ENCODE measurements at places on chromosomes 3 and 15.
A peak's percentile ranks its signal among the peaks of the same experiment; 100 is the strongest.

DNA sequence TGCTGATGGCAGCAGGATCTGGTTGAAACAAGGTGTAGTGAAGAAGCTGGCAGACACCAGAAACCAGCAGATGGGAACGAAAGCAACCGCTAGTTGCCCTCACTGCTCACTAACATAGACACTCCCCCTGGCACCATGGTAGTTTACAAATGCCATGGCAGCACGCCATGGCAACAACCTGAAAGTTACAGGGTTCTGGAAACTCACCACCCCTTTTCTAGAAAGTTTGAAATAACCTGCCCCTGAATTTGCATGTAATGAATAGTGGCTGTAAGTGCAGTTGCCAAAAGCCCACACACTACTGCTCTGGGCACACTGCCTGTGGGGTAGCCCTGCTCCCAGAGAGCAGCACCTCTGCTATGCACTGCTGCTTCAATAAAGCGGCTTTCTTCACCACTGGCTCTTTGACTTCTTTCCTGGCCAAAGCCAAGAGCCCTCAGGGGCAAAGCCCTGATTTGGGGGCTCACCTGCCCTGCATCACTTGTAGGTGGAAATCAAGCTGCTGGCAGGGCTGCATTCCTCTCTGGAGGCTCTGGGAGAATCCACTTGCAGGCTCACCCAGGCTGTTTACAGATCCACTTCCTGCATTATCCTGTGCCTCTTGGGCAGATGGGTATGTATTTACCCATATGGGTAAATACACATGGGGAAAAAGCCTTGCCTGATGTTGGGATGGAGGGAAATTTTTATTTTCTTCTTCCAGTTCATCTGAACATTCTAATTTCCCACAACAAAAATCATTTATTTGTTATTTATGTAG lies 2.0 kb upstream of the GP9 start:
- no peak for DNase-seq

DNA sequence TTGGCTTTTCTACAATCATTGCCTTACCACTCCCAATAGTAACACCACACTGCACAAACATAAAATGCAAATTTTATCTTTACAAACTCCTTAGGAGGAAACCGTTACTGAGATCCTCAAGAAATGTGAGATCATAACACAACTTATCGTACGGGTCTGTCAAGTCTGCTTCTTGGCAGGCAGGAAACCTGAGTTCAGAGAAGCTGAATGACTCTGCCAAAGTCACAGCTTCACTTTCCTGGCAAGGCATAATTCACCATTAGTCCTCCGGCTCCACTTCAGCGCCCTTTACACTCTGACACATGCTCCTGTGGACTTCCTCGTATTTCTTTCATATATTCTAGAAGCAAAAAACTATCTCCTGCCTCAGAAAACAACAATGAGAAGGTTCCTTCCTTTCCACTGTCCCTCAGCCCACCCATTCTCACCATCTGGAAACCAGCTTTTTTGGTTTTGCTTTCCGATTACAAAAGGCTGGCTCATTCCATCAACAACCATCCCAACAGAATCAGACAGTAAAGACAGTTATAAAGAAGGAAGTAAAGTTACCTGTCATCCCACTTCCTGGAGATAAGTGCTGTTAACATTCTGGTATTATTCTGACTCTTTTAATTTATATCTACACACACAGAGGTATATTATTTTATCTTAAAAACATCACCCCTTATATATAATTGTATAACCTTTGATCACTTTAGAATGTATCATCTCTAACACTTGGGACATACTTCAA lies 223.4 kb downstream of the STT3B start:
- DNase-seq = no peak

- no peak for DNase-seq
Observed at GRCh38 chr15:94542391-94542790, 311.0 kb downstream of the MCTP2 start.

- peak; percentile 62 for DNase-seq
Observed at GRCh38 chr3:149454746-149455145, 19.8 kb upstream of the TM4SF4 start.

DNA sequence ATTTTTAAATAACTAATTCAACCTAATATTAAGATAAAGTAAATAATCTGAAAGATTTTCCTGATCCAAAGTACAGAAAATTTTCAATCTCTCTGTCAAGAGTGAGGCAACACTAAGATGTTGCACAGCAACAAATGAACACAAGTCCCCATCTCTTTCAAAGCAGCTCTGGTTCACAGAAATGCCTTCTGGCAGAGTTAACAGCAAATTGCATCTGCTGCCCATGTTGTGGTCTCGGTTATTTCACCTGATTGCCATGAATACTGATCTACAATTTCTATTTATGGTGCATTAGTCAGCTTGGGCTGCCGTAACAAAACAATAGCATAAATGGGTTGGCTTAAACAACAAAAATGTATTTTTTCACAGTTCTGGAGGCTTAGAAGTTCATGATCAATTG lies 167.3 kb downstream of the BCHE start:
- DNase-seq = no peak

DNA sequence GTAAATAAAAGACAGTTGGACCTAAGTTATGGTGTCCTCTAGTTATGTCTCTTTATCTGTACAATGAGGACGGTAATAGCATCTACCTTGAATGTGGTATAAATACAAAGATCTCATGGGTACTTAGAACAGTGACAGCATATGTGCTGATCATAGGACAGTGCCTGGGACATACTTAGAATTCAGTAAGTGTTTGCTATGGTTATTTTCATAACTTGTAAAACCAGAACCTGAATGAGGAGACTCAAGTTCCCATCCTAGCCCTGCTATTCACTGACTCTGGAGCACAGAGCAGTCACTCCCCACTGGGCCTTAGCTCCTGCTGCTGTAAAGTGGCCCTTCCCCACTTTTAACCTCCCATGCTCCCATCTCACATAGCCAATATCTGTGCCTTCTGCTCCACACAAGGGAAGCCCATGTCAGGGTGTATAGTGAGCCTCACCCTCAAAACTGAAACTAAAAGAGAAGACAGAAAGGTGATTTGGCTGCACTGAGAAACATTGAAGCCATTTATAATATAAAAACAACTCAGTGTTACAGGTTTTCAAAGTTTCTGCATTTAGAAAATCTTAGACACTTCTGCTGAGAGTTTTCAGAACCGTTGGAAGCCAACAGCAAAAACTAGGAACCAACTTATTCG lies 225.4 kb upstream of the UBE2E2 start:
- no peak for DNase-seq

DNA sequence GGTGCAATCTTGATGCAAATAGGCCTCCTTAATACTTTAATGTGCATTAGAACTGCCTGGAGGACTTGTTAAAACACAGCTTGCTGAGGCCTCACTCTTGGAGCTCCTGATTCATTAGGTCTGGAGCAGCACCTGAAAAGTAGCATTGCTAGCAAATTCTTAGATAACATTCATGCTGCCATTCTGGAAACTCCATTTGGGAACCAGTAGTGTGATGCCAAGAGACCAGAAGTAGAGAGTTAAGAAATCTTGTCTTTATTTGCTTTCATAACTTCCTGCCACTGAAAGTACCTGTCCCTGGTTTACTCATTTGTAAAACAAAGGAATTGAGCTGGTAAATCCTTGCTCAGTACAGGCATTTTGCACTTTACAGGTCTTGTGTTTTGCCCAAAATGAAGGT lies 72.0 kb downstream of the RAP2B start:
- DNase-seq = no peak

DNA sequence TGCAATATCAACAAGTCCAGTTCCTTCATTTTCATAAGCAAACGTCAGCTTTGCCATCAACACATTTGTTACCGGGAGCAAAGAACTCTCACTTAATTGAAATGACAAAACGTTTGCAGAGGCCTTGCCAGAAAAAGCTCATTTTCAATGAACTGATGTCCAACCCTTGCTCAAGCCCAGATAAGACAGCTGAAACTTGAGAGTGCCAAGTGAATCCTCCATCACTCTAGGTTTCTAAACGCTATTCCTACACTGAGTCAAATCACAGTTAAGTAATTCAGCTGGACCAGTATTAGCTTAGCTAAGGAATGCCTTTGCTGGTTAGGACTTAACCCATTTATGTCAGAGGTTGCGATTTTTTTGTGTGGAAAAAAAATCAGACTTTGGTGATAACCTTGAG lies 11.5 kb downstream of the CHSY1 start:
- DNase-seq = no peak

GRCh38 chr3:134375582-134376384 lies 1.5 kb upstream of the AMOTL2 start:
- DNase-seq = no peak

DNA sequence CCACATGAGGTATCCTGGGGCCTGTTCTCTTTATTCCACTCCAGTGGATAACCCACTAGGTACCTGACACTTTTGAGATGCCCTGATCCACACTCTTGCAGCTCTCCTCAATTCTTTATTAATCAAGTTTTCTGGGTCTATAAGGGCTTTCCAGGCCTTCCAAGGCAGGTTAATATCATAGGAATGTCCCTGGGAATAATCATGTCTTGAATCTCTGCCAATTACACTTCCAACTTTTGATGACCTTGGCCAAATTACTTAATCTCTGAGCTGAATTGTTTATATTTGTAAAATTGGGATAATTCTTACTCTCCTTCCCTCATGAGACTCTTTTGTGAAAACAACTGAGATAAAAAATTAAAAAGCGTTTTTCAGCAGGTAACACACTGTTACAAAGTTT lies 881.7 kb downstream of the MCTP2 start:
- no peak for DNase-seq

Data from HFFc6 (cell line).